ENCODE measurements at places on chromosomes 5 and 9.

DNA sequence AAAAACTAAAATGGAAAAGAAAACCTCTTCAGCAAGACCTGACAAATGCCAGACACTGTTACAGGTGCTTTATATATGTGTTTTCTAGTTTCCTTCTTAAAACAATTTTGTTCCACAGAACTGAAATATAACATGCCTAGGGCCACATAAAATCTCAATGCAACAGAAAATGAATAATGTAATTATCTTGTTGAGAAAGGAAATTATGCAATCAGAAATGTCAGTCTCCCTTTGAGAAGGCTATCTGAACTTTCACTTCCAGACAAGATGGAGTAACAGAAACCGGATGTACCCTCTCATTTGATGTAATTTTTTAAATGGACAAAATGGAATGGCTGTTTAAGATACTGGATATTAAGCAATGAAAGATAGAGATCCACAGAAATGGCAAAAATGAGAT is 79.2 kb downstream of the AGTPBP1 start:
- no peak for DNase-seq

DNA sequence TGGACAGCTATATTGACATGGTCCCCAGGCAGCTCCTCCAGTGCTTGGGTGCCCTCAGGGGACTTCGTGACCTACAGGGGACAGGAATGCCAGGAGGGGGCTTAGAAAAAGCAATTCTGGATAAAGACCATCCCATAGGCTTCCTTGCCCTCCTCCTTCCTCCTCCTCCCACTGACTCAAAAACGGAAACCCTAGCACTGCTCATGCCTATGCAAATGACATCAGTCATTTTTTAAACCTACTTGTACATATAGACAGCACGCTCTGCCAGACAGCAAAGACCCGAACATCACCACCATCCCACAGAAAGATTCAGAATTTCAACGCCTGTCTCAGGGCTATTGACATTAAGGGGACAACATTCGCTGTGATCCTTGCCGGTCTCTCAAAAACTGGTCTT is 11.0 kb downstream of the IGFBPL1 start:
- no peak for DNase-seq

DNA sequence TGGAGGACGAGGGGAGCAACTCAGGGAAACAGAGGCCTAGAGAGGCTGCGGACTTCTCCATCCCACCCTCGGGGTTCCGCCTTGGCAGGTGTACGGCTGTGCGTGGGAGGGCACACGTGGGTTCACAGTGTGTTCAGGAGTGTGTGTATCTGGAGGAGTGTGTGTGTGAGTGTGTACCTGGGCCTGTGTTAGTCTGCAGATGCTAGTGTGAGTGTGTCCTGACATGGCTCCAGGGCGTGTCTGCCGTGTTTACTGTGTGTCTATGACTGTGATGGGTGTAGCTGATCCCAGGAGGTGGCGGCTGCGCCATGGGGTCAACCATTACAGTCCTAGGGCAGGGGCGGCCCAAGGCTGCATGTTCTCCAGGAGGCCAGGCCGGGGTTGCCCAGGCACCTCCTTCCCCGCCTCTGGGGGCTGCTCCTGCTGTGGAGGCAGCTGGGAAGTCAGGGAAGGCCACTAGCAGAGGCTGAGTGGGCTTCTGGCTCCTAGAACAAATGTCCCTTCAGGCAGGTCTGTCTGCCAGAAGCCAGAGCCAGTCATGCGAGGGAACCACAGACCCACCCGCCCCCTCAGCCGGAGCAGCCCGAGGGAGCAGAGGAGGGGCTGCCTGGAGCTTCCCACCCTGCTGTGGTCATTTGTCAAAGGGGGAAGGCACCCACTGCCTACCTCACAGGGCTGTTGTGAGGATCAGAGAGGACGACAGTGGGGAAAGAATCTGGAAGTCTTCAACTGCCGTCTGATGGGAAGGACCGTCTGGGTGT is 21.4 kb downstream of the CRB2 start:
- DNase-seq: no peak

GRCh38 chr5:87243161-87243844 is 24.4 kb upstream of the RASA1 start:
- no peak for DNase-seq
